ENCODE measurements at places on chromosomes 16 and 17. TPM values are rescaled to one million over a fixed set of nuclear protein-coding genes. Genes with fewer than 3 reads are reported as not detected.

DNA sequence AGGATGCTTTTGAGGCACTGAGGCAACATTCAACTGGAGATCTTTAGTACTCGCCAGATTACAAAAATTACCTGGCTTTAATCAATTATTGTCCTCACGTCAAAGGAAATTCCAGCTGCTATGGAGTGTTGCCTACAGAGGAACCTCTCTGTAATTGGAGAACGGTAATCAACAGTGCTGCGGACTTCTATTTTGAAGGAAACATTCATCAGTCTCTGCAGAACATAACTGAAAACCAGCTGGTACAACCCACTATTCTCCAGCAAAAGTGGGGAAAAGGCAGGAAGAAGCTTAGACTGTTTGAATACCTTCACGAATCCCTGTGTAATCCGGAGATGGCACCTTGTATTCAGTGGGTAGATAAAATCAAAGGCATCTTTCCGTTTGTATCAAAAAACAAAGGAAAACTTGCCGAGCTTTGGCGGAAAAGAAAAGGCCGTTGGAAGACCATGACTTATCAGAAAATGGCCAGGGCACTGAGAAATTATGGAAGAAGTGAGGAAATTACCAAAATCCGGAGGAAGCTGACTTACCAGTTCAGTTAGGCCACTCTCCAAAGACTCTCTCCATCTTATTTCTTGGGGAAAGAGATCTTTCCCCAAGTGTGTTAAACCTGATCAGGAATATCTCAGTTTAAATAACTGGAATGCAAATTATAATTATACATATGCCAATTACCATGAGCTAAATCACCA, 3.0 kb downstream of the SLC35G3 start:
- DNase-seq = no peak

DNA sequence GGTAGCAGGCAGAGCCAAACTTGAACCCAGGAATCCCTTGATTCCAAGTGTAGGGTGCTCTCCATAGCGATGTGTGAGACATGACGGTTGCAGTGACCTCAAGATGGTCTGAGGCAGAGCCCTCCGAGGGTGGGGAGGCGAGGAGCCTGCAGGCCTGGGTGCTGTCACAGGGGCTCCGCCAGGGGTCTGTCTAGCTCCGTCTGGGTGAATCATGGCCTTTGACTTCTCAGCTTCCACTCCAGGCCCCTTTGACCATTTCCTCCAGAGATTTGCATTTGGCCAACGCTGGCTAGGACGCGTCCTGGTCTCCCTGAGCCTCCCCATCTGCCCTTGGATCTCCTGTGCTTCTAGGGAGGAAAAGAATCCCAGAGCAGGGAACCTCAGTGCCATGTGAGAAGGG, 104.6 kb downstream of the RAP1GAP2 start:
- DNase-seq = no peak

- no peak for DNase-seq
Observed at GRCh38 chr17:76568811-76569221, 16.8 kb downstream of the ST6GALNAC2 start.

DNA sequence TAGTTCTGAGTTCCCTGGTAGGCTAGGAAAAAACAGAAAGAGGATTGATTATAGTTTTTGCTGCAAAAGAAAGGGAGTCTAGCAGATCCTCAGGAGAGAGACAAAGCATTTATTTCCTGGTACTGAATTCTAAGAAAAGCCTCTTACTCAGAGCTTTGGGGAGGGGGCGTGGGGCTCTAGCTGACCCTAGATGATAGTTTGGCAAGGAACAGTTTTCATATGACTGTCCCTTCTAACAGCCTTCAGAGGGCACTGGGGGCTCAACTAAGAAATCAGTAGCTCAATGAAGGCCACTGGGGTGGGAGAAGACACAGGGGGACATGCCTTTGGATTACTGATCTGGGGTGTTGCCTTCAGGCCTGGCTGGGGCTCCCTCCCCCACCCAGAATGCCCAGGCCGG, 4.0 kb downstream of the CA7 start:
- DNase-seq = no peak

GRCh38 chr16:55009581-55009980, 78.9 kb downstream of the IRX5 start:
- DNase-seq = no peak

DNA sequence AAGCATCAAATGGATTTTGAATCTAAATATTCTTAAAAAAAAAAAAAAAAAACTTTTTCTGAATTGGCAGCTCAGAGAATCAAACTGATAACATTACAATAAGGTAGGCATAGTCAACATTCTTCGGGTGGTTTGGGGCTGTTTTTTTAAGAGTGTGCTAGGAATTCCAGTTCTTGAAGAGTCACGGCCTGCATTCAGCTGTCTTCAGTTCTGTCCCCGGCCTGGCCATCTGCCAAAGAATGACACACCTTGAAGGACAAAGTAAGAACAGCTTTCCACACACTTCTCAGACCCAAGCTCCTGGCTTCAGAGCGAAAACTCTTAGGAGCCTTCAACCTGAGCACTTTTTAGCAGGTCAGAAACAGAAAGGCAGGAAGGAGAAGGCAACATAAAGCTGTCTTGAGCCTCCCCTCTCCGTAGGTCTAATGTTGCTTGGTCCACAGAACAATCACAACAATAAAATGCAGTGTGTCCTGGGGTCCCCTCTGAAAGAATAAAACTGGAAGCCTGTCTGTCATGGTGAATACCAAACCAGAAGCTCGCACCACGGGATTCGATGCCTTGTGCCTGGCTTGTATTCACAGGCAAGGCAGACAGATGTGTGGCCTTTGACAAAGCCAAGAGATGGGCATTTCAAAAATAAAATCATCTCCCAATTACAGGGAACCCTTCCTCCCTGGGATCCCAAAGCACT, 524.4 kb upstream of the ZFHX3 start:
- peak; percentile 26 for DNase-seq

The B4GALNT2 gene
- 0.29 TPM for polyA plus RNA-seq

The CALB2 gene
- 1.4 TPM for polyA plus RNA-seq

The PARD6A gene
- polyA plus RNA-seq = 0.89 TPM

The MYH8 gene
- 1,307 TPM for polyA plus RNA-seq

The KRTAP4-9 gene
- not detected for polyA plus RNA-seq
